Epithelial cell of proximal tubule (primary cell): ENCODE measurements at places on chromosomes 3 and 15. TPM values are rescaled to one million over a fixed set of nuclear protein-coding genes. Genes with fewer than 3 reads are reported as not detected.
A peak's percentile ranks its signal among the peaks of the same experiment; 100 is the strongest.

HES1 gene
- 17.1 and 55.6 TPM in 2 replicates for total RNA-seq

RAD51 gene
- total RNA-seq = 19.5 and 20.8 TPM in 2 replicates

UBE3A gene
- 48.8 and 60.8 TPM in 2 replicates for total RNA-seq

MORC1 gene
- not detected in 2 replicates for total RNA-seq

TMEM158 gene
- 5.0 and 5.7 TPM in 2 replicates for total RNA-seq

TMEM207 gene
- total RNA-seq = not detected in 2 replicates

RCN2 gene
- total RNA-seq = 82.2 and 90.1 TPM in 2 replicates

FOXL2 gene
- total RNA-seq = 1.5 and 2.0 TPM in 2 replicates

HYKK gene
- total RNA-seq = 1.7 and 7.4 TPM in 2 replicates

ASB14 gene
- not detected in 2 replicates for total RNA-seq

- DNase-seq = no peak
Measured at GRCh38 chr3:9214185-9214584, 35.3 kb downstream of the SRGAP3 start.

GRCh38 chr15:48966595-48967301 lies 3.0 kb upstream of the SHC4 start:
- no peak for DNase-seq

GRCh38 chr15:71573599-71573998 lies 236.8 kb upstream of the NR2E3 start:
- no peak for DNase-seq

DNA sequence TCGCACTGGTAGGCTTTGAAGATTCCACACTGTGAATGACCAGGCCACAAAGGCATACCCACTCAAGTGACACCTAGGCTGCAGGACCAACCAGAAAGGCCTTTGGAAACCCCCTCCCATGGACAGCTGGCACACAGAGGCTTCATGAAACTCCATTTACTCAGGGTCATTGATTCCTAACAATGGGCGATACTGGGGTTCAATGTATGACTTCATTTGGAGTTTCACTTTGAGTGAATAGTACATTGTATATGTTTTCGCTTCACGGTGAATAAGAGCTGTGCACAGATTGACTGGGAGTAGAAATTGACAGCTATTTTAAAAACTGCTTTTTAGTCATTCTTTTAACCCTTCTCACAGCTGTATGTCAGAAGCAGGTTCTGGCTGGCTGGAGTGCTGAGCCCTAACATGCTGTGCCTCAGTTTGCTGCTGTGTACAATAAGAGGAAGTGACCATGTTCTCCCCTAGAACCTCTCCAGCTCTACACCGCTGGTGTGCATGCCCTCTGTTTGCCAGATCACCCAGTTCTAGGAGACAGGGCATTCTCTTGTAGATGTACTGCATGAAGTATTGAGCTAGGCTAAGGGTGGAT lies 15.4 kb upstream of the CX3CR1 start:
- DNase-seq = no peak

GRCh38 chr3:24479816-24480215 lies 14.8 kb downstream of the THRB start:
- no peak for DNase-seq

GRCh38 chr3:139308560-139308959 lies 35.3 kb upstream of the MRPS22 start:
- DNase-seq = peak; percentile 87

DNA sequence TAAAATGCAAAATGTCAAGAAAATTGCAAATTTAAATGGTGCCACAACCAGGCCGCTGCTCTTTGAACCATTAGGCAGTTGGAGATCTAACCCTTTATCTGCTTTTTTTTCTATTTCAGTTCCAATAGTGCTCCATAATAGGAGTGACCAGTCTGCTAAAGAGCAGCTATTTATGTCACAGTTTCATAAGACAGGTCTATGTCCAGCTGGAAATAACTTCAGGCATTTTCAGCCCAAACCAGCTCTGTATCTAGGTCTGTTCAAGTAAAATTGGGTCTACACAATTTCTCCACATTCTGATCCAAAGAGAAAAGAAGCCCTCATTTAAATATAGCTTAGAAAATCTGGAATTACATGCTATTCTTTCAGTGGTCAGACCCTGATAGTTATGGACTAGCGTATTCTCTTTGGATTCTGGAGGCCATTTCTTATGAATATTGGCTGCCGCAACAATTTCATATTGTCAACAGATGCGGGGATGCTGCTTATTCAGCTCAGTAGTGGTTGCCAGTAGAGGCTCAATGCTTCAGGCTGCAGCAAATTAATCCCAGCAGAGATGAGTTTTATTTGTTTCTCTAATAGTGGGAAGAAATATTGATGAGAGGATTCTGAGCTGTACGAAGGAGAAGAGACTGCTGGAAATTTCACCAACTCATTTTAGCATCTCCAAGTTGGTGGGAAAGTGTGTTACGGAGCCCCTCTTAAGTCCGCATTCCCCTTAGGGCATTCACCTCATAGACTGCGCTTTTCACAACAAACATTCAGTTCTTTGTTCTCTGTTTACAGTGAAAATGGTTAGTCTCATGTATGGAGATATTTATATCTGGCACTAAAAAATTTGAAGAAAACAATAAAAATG lies 887.0 kb downstream of the ROBO1 start:
- DNase-seq = no peak

GRCh38 chr15:42198516-42198915 lies 9.6 kb downstream of the VPS39 start:
- no peak for DNase-seq

DNA sequence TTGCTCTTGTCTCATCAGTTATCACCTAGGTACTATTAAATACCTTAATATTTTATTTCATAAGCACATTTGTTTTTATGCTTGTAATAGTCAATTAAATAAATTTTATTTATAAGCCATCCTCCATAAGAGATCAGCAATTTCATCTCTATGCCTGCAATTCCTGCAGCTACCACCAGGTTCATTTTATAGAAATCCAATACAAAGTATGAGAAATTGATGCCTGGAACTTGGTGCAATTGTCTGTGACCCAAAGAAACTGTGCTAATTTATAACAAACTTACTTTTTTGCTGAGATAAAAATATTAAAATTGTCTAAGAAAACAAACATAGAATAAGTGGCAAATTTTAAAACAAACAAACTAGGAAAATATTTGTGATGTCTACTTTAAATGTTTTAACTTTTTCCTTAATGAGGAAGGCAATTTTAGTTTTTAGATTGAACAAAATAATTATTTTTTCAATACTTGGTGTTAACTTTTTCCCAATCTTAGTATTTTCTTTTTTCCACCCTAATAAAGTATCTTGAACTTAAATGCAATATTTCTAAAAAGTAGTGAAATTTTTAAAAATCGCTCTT lies 1026.6 kb downstream of the ROBO1 start:
- no peak for DNase-seq

GRCh38 chr3:188197388-188197847 lies 43.5 kb downstream of the LPP start:
- no peak for DNase-seq

- DNase-seq = no peak
Measured at GRCh38 chr15:31344823-31345605, 18.4 kb downstream of the KLF13 start.
